ENCODE measurements at places on chromosomes 1 and 21.

- peak; percentile 28 for DNase-seq
Measured at GRCh38 chr1:88061492-88062177, 622.4 kb upstream of the PKN2 start.

- DNase-seq = no peak
Measured at GRCh38 chr1:183783767-183784637, 20.9 kb upstream of the RGL1 start.

DNA sequence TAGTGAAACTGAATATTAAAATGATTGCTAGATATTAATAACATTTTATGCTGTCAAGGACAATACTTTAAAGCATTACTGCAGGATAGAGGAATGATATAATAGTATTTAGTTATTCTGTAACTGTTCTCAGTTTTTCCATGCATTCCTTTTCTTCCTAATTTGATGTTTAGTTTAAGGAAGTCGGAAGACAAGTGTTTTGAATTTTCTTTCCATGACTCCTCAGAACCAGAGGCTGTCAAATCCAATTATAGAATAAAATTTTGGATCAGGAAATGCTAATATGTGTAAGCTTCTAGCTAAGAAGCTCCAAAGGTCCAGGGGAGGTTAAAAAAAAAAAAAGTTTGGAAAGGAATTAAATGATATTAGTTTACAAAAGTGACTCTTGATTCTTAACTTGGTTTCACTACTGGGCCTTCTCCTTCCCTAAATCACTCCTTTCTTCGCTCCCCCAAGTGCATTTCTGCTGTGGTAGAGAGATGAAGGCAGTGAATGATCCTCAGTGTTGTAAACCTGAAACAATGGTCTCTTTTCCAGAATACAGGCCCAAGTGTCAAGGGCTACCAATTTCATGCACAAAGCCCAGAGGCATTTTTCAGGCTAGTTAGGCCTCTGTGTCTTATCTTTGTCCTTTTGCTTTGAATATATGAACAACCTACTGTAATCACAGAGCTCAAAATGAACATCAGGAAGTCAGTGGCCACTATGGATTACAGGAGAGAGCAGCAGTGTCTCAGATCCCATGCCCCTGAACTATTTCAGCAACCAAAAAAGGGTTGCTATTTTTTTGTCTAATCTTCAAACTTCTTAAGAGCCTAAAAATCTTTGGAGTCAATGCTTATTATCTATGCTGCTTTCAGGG, 6.2 kb downstream of the ADSS2 start:
- no peak for DNase-seq

- no peak for DNase-seq
Measured at GRCh38 chr1:154896771-154897286, 26.7 kb upstream of the KCNN3 start.

DNA sequence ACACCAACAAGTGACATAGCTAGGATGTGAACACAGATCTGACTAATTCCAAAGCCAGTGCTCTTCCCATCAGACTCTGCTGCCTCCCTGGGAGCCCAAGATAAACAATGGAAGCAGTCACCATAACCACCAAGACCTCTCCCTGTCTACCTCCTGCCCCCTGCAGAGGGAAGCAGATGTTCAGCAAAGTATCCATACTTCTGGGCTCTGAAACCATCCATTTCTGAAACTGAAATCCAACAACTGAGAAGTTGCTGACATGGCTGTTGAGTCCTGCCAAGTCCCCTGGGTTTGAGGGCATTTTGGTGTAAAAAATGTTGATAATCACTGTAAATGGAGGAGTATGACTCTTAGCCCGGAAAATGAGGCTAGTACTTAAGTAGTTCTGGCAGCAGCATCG, 102.1 kb downstream of the TYW3 start:
- DNase-seq = no peak

DNA sequence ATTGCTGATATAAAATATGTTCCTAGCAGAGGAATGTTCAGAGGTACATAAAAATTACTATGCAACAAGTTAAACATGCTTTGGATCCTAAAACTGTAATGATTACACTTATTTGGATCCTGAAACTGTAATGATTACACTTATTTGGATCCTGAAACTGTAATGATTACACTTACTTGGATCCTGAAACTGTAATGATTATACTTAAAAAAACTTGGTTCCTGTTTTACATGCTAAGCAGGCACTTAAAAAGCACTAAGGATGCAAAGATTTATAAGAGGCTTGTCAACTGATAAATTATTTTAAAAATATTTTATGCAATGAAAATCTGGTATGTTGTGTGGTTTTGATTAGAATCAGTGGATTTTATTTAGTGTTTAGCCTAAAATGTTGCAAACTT, 47.7 kb downstream of the ZNHIT6 start:
- no peak for DNase-seq

- no peak for DNase-seq
Measured at GRCh38 chr1:47663286-47663685, 225.4 kb downstream of the FOXD2 start.

DNA sequence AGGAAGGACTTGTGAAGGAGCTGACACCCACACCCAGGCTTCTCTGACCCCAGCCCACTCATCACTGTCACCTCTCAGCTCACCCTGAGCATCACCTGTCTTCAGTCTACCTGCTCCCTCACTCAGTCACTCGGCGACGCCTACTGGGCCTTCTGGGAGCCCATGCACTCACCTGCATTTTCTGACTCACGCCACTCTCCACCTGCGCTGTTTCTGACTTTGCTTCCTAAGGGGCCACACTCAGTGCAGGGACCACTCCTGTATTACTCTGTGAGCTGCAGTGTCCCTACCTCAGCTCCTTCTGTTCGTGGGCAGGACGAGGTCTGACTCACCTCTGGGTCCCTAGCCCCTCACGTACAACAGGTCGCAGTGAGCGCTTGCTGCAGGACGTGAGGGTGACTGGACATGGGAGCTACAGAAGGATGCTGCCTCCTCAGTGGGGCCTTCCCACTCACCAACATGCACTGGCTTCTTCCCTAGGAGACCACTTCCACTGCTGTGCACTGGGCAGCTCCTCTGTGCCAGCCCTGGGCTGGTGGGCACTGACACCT, 102.3 kb downstream of the GLIS1 start:
- no peak for DNase-seq

GRCh38 chr1:151858030-151858746, 4.7 kb upstream of the THEM5 start:
- DNase-seq = no peak

DNA sequence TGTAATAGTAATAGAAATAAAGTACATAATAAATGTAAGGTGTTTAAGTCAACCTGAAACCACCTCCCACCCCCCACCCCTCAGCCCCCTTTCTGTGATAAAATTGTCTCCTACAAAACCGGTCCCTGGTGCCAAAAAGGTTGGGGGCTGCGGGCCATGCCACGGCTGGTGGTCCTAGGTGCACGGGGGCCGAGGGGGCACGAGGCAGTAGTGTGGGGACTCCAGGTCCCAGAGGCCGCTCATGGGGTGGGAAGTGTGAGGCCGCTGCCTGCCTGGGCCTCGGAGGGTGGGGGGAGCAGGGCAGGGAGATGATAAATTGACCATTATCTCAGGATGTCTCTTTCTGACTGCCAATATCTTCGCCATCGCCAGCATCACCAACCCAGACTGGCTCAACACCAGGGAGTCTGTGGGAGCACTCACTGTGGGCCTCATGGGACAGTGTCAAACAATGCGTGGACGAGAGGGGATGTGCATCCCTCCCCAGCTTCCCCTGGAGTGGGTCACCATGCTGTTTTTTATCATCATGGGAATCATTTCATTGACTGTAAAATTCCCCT, 6.5 kb downstream of the ZBTB17 start:
- DNase-seq = no peak
